ENCODE measurements at places on chromosomes 16 and 17.

DNA sequence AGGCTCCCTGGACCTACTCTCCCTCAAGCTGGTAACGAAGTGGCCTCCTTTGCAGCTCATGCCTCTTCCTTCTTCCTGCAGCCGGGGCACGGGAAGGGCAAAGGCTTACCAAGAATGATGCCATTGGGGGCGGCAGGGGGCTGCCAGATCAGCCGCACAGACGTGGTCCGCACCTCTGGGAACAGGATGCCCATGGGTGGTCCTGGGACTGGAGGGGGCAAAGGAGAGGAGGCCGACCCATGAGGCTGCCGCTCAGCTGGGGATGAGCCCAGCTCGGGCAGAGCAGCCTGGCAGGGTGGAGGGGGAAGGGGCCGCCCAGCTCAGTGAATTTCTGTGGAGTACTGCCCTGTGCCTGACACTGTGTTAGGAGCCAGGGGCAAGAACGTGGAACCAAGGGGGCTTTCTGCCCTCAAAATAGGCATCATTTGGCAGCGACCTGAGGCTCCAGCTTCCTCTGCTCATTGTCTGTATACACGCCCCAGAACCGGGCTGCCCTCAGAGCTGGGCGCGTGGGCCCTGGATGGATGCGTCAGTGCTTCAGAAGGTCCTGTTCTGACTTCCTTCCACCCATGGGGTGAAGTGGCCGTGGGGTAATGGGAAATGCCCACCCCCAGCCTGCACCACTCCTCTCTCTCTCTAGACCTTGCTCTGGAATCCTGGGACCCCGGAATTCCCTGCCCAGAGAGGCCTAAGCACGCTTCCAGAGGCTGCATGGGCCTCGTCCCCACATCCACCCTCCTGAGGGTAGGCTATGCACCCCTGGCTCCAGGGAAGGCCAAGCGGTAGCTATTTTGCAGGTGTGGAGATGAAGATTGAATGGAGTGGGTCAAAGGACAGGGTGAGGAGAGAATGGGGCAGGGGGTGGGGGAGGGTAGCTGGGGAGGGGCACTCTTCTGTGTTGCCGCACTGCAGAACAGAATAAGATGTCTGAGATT lies 79.8 kb upstream of the CDC42EP4 start:
- no peak for DNase-seq

GRCh38 chr17:79070266-79070880 lies 4.3 kb upstream of the ENGASE start:
- no peak for DNase-seq

GRCh38 chr16:84239141-84239769 lies 557 bp downstream of the KCNG4 start:
- no peak for DNase-seq

DNA sequence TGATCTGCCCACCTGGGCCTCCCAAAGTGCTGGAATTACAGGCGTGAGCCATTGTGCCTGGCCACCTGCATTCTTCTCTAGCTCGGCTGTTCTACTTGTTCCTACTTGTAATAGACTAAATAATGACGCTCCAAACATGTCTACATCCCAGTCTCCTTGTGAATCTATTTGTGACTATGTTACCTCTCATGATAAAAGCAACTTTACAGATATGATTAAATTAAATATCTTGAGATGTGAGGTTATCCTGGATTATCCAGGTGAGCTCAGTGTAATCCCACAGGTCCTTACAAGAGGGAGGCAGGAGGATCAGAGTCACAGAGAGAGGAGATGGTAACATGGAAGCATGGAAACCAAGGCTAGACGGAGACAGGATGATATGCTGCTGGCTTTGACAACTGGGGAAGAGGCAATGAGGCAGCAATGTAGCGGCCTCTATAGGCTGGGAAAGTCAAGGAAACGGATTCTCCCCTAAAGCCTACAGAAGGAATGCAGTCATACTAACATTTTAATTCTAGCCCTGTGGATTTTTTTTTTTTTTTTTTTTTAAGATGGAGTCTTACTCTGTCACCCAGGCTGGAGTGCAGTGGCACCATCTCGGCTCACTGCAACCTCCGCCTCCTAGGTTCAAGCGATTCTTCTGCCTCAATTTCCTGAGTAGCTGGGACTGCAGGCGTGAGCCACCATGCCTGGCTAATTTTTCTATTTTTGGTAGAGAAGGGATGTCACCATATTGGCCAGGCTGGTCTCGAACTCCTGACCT lies 5.0 kb upstream of the LASP1 start:
- no peak for DNase-seq

DNA sequence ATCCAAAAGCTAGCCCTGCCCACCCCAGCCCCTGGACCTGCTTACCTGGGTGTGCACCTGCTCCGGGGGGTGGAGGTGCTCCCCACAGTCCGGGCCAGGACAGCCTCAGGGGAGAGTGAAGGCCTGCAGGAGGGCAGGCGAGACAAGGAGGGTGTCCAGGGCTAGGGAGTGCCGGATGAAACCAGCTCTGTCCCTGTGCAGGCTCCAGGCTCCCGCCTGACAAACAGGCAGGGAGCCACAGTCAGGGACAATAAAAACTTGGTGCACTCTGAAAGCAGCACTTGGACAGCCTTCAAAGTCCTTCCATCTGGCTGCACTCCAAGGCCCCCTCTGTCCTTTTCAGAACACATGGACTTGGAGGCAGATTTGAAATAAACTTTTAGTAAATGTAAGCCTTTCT lies 3.9 kb downstream of the PAQR4 start:
- no peak for DNase-seq

- DNase-seq: peak; percentile 60
Measured at GRCh38 chr17:69223809-69224208, 4.8 kb downstream of the ABCA10 start.

DNA sequence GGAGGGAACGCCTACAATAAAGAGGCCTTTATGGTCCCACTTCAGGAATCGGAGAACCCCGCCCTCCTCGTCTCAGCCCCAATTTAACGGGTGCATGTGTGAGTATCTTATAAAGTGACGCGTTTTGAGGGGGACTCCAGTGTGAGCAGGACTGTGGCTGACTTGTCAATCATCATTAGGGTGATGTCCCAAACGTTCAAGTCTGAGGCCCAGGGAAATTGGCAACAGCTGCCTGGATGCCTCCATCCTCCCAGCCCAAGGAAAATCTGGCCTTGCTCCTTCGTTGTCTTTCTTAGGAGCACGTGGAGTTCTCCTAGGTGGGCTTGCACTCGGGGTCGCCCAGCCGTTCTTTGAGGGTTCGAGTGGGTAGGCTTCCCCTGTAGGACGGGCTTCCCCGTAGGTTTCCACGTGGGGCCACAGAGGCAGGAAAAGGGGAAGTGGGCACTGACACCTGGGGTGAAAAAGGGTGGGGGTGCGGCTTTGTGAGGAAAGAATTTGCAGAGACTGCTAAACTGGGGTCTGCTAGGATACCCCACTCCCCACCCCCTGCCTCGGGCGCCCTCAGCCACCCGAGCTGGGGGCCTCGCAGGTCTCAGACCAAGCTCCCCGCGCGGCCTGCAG lies 561 bp upstream of the HERPUD1 start:
- DNase-seq: no peak

DNA sequence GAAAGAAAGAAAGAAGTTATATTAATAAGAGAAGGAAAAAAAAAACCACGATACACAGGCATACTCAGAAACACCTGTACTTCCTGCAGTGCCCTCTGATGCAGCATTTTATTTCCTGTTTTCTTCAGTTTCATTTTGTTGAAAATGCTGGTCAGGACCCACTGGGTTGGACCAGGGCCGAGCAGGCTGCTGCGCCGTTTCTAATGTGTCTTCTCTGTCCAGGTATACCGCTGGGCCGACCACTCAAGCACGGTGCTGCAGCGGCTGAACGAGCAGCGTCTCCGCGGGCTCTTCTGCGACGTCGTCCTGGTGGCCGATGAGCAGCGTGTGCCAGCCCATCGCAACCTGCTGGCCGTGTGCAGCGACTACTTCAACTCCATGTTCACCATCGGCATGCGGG lies 8.3 kb downstream of the KLHL36 start:
- no peak for DNase-seq

DNA sequence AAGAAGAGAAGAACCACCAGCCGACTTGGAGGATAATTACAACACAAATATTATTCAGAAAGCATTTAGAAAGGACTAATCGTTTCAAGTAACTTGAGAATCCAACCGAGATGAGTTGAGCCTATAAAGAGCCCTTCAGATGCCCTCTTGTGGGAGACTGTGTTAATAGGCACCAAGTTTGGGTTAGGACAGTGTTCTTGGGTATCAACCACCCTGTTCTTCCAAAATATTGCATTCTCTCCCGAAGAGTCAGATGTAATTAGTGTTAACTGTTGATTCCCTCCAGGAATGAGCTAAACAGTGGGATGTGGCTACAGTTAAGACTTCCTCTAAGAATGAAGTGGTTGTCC lies 87.8 kb upstream of the NOL11 start:
- DNase-seq: no peak

DNA sequence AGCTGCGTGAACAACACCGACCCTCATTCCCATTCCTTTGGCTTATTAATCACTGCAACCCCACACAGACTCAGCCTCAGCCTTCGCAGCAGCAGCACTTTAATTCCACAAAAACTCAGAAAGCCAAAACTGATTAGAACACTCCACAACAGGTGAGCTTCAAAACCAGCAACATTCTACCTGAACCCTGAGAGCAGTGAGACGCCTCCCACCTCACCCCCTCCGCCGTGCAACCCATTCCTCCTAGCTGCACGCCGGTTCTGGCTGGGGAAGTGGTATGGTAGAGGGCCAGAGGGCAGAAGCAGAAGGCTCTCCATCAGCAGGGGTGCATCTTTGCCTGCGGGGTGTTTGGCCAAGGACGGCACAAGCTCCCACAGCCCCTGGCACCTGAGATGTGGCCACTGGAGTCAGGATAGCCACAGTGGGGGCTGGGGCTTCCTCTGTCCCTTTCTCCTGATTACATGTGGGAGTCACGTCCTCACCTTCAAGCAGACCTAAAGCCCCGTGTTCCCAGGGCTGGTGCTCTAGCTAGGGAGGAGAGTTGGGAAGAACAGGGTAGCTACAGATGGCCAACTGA lies 1.6 kb downstream of the BORCS6 start:
- DNase-seq: no peak

DNA sequence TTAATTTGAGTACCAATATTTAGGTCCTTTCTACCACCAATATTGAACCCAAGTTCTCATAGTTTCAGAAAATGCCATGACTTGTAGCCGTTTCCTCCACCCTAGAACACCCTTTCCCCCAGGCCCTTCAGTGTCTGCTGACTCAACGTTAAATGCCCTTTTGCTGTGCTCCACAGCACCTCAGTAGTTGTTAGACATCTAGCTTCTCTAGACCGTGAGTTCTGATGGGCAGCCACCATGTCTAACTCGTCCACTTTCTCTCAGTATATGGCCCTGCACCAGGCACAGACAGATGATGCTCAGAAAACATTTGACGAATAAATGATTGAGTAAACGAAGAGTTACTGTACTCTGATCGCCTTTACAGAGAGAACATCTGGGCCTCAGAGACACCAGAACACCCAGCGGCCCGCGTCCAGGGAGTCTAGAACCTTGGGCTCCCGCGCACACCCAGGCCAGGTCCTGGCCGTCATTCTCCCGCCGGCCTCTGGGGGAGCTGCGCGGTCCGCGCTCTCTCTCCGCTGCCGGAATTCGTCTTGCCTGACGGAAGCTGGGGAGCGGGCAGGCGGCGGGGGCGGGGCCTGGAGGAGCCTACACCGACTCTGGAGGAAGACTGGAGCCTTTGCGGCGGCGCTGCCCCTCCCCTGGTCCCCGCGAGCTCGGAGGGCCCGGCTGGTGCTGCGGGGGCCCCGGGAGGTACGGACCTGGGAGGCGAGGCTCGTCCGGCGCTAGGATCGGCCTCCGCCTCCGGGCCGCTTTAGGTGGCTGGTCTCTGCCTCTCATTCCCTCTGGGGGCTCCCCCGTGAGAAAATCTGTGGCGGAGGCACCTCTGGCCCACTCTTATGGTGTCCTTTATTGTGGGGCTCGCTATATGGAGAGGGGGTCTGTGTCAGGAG lies at the start of gene NKIRAS2:
Gene NKIRAS2 (plus strand): TSS at position 582 of the 896 bp plus-strand sequence. CDS start 1,488 bp downstream, outside the sequence.
- peak; percentile 66 for DNase-seq

- DNase-seq: no peak
Measured at GRCh38 chr16:31005350-31006085, 4.9 kb downstream of the STX1B start.

DNA sequence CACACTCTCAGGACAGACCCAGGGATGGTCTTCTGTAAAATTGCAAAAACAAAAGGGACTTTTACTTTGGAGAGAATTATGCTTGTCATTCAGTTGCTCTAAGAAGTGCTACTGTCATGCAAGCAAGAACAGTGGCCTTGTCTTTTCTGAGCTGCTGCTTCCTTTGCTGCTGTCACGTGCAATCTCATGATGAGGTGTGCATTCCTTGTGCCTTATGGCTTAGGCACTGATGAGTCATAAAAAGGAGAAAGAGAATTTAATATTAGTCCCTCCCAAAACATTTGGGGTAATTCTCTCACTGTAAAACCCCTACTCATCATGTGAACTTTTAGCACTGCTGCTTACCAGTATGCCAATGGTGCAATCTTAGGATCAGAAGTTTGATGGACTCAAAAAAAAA lies 2051.3 kb downstream of the TP53TG3F start:
- no peak for DNase-seq

DNA sequence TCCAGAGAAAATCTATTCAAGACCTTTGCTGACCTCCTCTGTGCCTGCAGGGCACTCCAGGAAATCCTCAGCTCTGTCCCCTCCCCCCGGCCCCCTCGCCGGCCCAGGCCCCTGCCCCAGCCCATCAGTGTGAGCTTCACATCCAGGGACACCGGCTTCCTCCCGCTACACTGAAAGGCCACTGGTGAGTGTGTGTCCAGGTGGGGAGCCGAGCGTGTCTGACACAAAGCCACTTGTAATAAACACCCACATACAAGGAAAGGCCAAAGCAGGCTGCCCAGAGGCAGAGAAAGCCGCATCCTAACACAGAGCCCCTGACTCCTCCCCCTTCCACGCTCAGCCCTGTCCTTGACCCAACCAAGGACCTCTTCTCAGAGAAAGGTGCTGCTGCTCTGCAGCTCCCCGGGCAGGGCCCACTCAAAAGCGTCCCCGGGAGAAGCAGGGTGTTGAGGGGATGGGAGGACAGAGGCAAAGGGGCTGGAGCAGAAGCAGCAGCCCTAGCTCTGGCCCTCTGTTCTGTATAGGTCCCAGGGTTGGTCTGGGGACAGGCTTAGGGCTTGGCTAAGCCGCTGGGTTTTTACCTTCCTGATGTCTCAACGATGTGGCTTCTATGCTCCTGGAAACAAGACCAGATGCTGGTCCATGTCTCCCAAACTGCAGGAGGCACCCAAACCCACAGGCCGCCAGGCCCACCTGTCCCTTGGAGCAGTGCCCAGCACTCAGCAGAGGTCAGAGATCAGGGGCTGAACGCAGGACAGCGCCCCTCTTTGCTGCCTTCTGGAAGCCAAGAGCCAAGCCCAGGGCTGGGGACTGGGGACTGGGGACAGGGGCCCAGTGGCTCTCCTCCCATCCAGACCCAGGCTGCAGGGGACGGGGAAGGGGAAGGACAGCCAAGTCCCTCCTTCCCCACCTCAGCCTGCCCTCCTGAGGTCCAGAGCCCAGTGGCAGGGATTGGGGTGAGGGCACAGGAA lies 15.3 kb downstream of the MNT start:
- DNase-seq: no peak

DNA sequence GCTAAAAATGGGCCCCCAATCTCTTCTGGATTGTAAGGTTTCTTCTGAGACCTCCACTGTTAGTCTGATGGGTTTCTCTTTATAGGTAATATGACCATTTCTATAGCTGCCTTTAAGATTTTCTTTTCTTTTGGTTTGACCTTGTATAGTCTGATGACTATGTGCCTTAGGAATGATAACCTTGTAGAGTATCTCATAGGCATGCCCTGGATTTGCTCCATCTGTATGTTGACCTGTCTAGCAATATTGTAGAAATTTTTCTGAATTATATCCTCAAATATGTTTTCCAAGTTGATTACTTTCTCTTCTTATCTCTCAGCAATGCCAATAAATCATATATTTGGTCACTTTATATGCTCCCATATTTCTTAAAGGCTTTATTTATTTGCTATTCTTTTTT lies 1403.8 kb upstream of the GOT2 start:
- no peak for DNase-seq

- peak; percentile 95 for DNase-seq
Measured at GRCh38 chr16:48082516-48082915, 73.3 kb downstream of the ABCC12 start.
